ENCODE measurements at places on chromosomes 3 and 15.

DNA sequence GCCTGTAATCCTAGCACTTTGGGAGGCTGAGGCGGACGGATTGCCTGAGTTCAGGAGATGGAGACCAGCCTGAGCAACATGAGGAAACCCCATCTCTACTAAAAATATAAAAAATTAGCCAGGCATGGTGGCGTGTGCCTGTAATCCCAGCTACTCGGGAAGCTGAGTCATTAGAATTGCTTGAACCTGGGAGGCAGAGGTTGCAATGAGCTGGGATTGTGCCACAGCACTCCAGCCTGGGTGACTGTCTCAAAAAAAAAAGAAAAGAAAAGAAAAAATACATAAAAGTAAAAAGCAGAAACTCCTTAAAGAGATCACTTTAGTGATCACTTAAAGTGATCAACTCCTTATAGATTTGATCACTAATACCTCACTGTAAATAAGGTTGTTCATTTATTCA, 78.0 kb downstream of the GMPS start:
- DNase-seq: no peak

GRCh38 chr15:89578146-89578545, 2.9 kb downstream of the TICRR start:
- no peak for DNase-seq

DNA sequence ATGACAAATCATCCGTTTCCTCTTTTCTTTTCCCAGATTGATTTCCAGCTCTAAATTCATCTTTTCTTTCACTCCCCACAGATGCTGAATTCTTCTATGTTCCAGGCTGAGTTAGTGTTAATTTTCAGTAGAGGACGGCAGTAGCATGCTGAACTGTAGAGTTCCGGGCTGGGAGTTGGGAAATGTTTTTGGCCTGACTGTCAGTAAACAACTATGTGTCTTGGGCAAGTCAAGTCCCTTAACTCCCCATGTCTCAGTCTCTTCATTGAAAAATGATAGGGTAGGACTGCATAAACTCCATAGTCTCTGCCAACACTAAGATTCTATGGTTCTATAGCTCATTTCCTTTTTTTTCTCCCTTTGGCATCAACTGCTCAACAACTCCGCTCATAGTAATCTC, 333.9 kb downstream of the TIGIT start:
- no peak for DNase-seq

- DNase-seq: no peak
These were observed 358.4 kb upstream of the PROK2 start for GRCh38 chr3:72143322-72143721.

DNA sequence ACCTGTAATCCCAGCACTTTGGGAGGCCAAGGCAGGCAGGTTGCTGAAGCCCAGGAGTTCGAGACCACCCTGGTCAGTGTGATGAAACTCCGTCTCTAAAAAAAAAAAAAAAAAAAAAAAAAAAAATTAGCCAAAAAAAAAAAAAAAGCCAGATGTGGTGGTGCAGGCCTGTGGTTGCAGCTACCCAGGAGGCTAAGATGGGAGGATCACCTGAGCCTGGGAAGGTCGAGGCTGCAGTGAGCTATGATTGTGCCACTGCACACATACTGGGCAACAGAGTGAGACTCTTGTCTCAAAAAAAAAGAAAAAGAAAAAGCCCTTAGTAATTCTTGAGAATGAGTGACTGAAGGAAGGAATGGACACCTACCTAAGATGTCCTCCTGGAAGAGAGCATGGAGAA, 105.1 kb downstream of the VGLL4 start:
- DNase-seq: no peak

- DNase-seq: no peak
These were observed 9.9 kb downstream of the AMOTL2 start for GRCh38 chr3:134364061-134364935.

DNA sequence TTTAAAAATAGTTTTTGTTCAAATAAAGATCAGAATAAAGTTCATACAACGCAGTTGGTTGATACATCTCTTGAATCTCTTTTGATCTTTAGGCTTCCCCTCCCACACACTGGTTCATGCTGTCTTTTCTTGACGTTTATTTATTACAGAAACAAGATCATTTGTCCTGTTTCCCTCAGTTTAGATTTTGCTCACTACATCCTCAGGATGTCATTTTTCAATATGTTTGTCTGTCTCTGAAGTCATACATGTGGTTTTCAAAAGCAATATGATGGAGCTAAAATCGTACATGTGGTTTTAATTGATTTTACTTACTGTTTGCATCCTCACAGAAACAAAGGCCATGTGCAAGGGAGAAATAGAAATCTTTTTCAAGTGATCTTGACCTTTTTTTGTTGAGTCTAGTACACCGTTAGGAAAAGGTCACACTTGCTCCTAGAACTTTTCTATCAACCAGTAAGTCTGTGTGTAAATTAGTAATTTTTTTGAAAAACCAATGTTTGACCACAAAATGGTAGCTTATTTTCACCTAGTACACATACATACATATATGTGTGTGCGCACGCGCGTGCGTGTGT, 63.7 kb upstream of the SENP5 start:
- no peak for DNase-seq

DNA sequence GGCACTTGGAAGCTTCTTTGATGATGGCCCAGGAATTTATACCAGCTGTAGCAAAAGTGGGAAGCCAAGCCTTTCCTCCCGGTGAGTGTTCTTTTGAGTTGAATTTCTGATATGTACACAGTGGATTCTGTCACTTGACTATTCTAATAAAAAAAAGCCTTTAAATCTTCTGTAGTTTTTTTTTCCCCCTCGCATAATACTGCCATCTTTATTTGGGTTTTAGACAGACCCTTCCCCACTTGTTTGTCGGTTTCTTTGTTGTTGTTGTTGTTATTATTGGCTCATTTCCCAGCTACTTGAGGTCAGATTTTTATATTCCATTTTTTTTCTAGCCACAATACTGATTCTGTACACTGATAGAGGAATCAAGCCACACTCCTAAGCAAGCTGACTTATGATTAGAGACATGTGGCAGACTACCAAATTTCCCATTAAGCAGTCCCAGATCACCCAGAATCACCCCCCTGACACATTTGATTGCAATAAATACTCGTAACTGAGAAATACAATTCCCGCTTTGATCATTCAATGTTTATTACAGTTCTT, 122.4 kb upstream of the IL12A start:
- DNase-seq: no peak

DNA sequence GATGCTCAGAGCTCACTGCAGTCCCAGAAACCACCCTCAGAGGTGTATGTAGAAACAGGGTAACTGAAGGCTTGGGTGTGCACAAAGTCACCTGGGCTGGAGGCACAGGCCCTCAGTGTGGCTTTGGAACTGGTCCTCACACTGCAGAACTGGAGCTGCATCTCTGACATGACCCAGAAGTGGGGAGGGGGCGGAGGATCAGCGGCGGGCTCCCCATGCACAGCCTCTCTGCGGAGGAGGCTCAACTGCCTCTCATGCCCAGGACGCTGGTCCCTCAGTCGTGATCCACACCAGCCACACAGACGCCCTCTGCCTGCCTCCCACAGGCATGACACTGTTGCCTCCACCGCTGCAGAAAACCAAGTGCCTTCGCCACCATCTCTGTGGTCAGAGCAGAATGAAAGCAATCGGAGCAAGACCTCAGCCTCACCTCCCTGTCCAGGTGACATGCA, 73.7 kb downstream of the TM2D3 start:
- no peak for DNase-seq

GRCh38 chr3:17055374-17056276, 170.9 kb downstream of the PLCL2 start:
- no peak for DNase-seq

GRCh38 chr15:64635499-64636495, 139.6 kb downstream of the RBPMS2 start:
- DNase-seq: no peak

DNA sequence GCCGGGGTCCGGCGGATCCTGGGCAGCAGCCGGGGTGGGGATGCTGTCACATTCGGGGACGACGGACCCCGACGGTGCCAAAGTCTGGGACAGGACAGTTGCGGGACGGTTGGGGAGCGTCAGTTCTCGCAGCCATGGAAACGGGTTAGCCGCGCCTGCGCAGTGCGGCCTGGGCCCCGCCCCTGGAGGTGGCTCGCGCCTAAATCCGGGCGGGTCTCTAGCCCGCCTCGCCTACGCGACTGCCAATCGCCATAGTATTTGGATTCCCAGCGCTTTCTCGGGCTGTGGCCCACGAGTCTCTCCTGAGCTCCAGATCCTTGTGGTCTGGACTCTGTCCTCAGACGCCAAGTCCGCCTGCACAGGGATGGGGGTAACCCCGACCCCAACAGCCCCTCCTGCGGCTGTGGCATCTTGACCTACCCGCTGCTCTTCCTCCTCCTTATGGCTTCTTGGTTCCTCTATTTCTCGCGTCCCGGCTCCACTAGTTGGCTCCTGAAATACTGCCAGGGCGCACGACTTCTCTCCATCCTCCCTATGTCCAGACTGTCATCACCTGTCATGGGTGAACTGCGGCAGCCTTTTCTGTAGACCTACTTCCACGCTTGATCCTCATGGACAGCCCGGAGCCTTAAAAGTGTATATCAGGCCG, at the start of gene ZMYND10:
TSS of gene ZMYND10 (minus strand) at position 147 of the 649 bp plus-strand sequence. CDS start 153 bp downstream, outside the sequence.
- DNase-seq: peak; percentile 64

DNA sequence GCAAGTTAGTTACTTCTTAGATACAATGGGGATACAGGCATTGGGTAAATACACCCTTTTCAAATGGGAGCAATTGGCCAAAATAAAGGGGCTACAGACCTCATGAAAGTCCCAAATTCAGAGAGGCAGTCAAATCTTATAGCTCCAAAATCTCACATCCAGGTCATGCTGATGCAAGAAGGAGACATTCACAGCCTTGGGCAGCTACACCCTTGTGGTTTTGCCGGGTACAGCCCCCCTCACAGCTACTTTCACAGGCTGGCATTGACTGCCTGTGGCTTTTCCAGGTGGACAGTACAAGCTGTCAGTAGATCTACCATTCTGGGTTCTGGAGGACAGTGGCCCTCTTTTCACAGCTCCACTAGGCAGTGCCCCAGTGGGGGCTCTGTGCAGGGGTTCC, 17.5 kb upstream of the PLSCR1 start:
- no peak for DNase-seq

GRCh38 chr15:49900006-49900902, 218.8 kb downstream of the ATP8B4 start:
- DNase-seq: no peak

GRCh38 chr15:86295511-86295910, 215.8 kb downstream of the AGBL1 start:
- DNase-seq: no peak

GRCh38 chr3:10552631-10552943, 47.2 kb upstream of the ATP2B2 start:
- no peak for DNase-seq

DNA sequence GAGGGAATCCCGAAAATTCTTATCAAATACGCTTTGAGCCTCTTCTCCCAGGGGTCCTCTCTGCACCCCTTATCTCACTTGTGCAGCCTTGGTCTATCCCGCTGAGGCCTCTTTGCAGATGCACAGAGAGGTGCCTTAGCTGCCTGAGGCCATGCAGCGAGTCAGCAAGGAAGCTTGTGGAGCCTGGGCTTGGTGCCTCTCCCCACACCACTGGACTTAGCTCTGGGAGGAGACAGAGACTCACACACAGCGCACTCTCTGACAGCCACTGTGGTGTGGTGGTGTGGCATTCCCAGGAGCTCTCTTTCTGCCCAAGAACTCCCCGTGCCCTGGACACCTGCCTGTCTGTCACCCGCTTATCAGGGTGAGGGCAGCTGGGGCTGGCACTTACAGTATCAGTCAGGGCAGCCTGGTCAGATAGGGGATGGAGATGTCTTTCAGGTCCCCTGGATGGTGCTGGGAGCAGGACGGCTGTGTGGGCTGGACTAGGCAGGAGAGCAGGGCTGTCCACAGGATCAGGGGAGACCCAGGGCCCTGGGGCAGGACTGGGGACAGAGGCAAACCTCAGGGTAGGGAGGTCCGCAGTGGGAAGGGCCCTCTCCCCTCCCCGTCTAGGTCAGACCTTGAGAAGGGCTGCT, 10.2 kb upstream of the LINGO1 start:
- no peak for DNase-seq

GRCh38 chr3:77190374-77190773, 150.5 kb downstream of the ROBO2 start:
- DNase-seq: no peak

DNA sequence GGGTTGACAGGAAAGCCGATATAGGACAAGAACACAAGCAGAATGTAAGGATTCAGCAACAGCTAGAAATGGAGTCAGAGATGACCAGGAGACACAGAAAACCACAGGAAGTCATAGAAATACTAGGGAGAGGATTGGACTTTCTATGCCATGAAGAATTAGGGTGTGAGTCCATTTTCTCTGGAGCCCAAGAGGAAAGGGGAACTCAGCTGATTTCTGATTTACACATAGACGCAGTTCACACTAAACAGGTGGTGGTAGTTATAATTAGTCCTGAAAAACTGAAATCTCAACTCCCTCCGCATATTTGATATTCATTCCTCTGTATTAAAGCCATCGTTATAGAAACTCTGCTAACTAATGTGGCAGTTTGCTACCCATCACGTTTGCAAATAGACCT, 292.7 kb upstream of the STT3B start:
- DNase-seq: no peak

DNA sequence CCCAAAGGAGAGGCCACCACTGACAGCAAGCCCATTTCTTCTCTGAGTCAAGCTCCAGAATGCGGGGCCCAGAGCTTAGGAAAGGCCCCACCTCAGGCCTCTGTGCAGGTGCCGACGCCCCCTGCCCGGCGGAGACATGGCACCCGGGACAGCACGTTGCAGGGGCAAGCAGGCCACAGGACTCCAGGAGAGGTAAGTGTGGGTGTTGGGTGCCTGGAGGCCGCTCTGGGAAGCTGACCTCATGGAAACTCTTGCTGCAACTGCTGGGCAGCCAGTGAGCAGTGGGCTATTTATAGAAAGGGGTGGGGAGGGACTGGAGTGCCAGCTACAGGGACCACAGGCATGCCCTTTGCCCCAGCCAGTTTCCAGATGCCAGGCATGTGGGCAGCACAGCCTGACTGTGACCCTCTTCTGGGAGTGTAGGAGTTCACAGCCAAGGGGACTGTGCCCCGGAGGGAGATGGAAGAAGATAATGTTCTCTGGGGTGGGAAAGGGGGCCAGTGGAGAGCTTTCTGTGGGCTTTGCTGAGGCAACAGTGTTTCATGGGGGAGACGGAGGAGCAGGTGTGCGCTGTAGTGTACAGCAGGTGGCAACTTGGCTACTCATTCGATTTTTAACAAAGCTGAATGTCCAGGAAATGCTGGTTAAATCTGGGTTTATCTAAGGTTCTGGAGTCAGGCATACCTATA, 23.7 kb downstream of the ALPK3 start:
- DNase-seq: no peak

DNA sequence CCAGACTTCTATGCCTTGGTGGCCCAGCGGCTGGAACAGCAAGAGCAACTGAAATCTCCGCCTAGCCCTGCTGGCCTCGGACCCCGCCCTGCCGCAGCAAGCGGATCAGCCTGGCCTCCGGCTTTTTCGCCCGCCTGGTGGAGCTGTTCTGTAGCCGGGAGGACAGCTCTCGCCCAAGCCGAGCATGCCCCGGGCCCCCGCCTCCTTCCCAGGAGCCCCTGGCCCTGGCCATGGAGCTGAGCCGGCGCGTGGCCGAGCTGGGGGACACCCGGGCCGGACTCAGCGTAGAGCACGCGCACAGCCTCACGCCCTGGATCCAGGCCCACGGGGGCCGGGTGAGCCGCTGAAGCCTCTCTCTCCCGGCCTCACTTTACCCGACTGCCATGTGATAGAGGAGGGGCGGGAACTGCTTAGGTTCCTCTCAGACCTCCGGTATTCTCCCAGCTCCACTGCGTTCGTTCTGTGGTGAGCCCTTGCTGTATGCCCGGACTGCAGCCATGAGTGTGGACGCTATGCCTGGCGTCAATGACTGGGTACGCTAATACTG, 24.1 kb upstream of the MRPL3 start:
- no peak for DNase-seq

- DNase-seq: no peak
These were observed 71.2 kb downstream of the RORA start for GRCh38 chr15:61157933-61158332.

GRCh38 chr3:194745422-194746184, 59.9 kb downstream of the FAM43A start:
- no peak for DNase-seq
